Glomerular endothelial cell (primary cell): ENCODE measurements at places on chromosomes 16 and 17.

- no peak for DNase-seq
Measured at GRCh38 chr16:58027161-58027915, 1.8 kb downstream of the MMP15 start.

DNA sequence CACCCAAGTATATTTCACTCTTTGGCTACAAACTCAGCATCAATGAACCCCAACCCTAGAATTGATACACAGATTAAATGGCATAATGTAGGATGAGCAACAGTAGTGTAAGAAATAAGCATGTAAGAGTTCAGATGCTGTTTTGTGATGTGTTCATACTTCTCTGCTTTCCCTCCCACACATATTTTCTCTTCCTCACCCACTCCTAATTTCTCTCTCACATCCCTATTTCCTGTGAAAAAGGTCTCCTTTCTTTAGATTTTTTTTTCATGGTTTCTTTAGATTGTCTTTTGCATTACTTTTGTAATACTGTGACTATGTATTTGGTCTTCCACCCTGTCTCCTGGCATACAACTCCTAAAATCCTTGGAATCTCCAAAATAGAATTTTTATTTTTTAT lies 21.7 kb downstream of the CREBBP start:
- DNase-seq = no peak

DNA sequence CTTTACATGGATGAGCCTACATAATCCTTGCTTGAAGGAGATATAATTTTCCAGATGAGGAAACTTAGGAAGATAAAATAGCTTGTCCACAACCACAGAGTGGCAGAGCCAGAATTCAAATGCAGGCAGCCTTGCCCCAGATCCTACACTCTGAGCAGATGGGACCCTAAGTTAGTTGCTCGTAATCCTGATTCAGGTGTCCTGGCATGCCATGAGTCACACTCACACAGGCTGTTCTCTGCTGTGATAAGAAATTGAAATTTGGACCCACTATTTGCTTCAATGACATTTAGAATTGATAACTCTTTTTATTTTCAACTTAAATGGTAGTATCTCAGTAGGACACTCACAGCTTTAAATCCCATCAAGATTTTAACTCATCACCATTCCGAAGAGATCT lies 150.7 kb upstream of the CACNG5 start:
- DNase-seq = no peak

- DNase-seq = no peak
Measured at GRCh38 chr16:15415511-15415985, 18.8 kb upstream of the BMERB1 start.

GRCh38 chr17:82021107-82021899 lies 1.4 kb downstream of the CENPX start:
- no peak for DNase-seq

- DNase-seq = no peak
Measured at GRCh38 chr17:35368081-35368830, 5.2 kb downstream of the SLFN11 start.

DNA sequence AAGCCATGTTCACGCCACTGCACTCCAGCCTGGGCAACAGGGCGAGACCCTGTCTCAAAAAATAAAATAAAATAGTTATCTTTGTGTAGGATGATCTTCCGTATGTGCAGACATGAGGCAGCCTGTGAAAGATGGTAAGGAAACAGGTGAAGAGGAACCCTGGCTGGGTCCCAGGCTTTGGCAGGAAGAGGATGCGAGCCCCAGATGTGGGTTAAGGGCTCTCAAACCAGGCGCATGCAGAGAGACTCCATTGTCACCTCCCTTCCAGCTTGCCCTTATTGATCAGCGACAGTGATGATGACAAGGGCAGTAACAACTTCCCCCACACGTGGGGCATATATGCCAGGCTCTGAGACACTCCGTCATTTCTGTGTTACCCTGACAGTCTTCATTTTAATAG lies 106.8 kb downstream of the GNAO1 start:
- DNase-seq = no peak

- DNase-seq = no peak
Measured at GRCh38 chr17:76506408-76507345, 5.5 kb upstream of the RHBDF2 start.

- no peak for DNase-seq
Measured at GRCh38 chr17:45276031-45276430, 14.1 kb upstream of the SPATA32 start.
